Hepatocyte (in vitro differentiated cells): ENCODE measurements at places on chromosomes 13 and 19.

GRCh38 chr19:6752256-6753177, 13.0 kb downstream of the TRIP10 start:
- peak; percentile 91 for DNase-seq

DNA sequence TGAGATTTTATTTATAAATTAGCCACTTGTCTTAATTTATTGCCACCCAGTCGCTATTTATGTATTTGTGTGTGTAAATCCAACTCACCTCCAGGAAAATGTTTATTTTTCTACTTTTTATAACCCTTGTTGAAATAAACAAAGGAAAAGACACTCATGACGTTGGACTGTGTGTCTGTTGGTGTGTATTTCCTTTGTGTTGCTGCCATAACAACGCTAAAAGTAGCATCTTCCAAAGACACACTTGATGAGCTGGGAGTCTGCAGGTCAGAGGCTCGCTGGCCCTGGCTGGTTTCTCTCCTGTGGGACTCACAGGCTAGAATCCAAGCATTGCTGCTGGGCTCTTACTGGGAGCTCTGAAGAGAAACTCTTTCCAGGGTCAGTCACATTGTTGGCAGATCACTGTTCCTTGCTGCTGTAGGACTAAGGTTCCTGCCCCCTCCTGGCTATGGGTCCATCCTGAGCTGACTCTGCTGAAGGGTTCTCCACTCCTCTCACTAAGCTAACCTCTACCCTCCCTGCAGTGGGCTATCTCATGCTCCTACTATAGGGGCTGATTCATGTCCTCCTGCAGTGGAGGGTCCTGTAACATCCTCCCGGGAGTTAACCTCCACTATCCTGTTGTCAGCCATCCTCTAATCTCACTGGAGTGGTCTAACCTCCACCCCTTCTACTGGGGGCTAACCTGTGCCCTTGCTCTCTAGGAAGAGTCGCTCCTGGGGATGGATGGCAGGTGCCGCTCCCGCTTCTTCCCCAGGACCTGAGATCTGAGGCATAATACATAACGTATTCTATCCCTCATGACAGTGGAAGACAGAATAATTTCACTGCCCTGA, 2.1 kb downstream of the IFNL2 start:
- DNase-seq, result no peak

DNA sequence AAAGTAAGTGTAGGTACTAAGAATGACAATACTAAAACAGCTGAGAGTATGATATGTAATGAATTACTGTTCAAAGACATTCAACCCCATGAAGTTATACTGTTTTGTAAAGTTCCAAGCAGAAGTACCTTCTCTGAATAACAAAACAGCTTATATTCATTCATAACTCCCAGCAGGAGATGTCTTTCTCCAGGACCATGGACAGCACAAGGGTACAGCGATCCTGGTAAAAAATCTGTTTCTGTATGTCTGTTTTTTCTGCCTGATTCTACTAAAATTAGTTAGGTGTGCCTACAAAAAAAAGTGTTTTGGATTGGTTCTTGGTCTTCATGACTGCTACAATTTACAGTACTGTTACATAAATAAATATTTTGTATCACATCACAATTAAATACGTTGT, 172.5 kb upstream of the SLITRK5 start:
- DNase-seq, result peak; percentile 52

GRCh38 chr13:105972811-105973590, 562.5 kb downstream of the EFNB2 start:
- DNase-seq, result no peak

- DNase-seq, result no peak
These were observed 16.9 kb downstream of the KCTD15 start for GRCh38 chr19:33813391-33814101.

DNA sequence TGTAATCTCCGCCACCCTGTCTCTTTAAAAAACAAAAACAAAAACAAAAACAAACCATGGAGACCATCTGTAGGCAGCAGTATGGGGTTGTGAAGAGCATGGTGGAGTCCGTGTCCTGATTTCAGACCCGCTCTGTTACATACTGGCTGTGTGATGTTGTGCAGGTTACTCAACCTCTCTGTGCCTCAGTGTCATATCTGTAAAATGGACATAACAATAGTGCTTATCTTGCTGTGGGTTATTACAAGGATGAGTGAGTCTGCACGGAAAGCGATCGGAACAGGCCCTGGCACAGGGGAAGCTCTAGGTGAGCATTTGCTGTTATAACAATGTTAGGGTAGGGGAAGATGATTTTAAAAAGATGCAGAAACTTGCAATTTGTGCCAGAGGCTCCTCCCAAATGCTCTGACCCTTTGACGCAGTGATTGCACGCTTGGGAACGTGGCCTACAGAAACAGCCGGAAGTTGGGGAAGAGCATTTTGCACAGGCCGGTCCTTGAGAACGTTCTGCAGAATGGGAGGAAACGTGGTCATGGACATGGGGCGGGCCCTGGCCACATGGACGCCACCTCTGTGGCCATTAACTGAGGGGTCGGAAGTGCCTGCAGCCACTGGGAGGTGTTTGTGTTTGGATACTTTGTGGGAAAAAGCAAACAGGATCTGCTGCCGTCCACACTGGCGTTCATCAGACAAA, 15.7 kb upstream of the SELENOW start:
- DNase-seq, result no peak

DNA sequence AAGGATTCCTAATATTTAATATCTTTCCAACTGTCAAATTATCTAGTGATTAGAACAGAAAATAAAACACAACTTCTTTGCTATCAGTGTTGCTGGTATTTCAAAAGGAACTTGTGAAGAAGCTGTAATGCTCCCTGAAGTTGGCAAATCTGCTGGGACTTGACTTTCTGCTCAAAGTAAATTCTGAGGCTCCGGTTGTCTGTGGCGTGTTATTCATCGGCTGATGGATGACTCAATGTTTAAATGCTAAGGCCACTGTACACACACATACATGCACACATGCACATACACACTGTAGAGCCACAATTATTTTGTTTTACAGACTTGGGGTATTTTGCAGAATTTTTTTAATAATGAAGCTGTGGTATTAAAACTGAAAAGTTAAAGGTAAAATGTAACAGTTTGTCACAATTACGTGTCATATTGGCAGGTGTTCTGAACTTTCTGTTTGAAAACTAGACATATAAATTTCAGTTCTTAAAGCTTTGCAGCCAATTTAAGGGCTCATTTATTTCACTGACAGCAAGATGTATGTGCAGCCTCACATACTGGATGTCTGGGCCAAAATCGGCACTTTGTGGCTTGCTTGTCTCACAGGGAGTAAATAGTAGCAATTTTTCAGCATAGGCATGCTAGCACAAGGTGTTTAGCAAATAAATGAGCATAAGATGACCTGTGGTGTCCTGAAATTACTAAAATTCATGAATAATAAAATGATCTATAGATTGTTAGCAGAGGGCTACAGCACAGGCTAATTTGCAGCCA, 1691.7 kb upstream of the PCDH20 start:
- no peak for DNase-seq

GRCh38 chr13:23902975-23903905, 5.9 kb upstream of the C1QTNF9B start:
- DNase-seq, result peak; percentile 6

- DNase-seq, result no peak
These were observed 15.7 kb downstream of the FEM1A start for GRCh38 chr19:4807188-4807587.

GRCh38 chr13:21458451-21458812, 671 bp downstream of the ZDHHC20 start:
- DNase-seq, result peak; percentile 69

DNA sequence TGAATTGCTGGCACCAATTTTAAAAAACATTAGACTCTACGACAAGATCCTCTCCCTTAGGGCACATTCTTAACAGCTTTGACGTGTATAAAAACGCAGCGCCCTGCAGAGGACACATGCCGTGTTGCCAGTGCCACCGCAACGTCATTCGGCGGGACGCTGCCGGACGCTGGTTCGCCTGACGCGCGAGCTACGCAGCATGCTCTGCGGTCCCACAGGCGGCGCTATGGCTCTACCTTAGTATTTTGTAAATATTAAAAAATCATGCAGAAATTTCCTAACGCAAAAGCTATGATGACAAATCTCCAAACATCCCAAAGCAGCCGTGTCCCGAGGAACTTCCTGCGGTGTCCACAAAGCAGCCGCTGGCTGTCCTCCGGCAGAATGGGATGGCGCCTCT, 4.2 kb upstream of the ADPRHL1 start:
- DNase-seq, result no peak

DNA sequence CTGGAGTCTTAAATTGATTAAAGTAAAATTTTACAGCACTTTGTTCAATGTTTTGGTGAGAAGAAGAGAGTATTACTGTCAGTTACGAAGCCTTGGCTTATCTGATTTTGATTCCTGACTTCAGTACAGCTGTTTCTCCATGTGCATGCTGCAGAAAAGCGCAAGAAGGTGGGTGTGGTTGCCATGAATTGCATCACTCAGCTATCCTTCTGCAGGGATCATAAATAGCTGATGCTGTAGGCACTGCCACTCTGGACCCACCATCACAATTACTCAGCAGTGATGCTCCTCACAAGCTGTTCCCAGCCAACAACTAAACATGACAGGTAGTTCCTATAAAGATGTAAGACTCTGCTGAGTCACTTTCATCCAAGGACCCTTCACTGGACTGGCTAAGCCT, 321.2 kb downstream of the IRS2 start:
- no peak for DNase-seq

GRCh38 chr19:18023622-18024251, 15.8 kb downstream of the ARRDC2 start:
- DNase-seq, result no peak

- no peak for DNase-seq
These were observed 21.9 kb upstream of the CCDC124 start for GRCh38 chr19:17910791-17911360.

DNA sequence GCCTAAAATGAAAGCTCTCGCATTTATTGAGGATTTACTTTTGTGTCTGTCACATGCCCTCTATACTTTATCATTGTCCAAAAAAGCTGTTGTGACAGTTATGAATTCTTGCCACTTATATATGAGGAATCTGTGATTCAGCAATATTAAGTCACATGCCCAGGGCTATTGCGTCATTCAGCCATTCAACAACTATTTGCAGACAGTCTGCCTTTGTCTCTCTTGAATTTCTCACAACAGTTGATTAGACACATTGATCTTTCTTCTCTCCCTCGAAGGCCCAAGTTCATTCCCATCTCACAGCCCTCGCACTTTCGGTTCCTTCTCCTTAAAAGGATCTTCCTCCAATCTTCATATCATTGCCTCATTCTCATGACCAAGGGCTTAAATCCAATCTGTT, 342.6 kb downstream of the MZT1 start:
- DNase-seq, result peak; percentile 13

GRCh38 chr19:7476777-7477494, 11.9 kb downstream of the PEX11G start:
- no peak for DNase-seq

GRCh38 chr13:75147946-75148345, 334.0 kb downstream of the TBC1D4 start:
- no peak for DNase-seq

GRCh38 chr19:13162724-13163608, 12.8 kb downstream of the IER2 start:
- peak; percentile 98 for DNase-seq

DNA sequence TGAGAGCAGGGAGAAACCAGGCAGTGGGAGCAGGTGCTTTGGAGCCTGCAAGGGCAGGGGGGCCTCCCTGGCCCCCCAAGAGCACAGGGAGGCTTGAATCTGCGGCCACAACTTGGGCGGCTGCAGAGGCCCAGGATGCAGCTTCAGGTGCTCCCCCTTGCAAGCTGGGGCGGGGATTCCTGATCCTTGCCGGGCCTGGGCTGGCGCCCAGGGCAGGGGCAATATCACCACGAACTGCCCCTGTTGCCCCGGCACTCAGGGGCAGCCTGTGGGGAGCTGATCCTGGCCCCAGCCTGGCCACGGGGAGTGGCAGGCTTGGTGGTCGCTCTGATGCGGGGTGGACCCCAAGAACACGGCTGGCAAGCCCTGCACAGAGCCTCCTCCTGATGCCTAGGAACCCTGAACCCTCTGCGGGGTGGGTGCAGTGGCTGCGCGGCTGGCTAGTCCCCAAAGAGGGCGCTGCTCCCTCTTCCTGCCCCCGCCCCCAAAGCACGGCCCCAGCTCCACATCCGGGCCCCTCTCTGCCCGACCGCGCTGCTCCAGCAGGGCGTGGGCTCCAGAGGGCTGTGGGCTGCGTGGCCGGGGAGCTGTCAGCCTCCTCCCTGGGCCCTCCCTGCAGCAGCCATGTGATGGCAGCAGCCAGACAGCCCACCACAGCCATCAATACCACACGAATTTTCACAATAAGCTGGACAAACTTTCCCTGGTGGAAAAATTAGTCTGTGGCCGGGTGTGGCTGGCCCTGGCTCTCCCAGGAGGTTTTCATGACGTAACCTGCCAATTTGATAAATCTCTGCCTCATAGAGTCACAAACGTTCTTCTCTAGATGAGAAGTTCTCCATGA, 21.0 kb downstream of the TNFSF9 start:
- peak; percentile 56 for DNase-seq

DNA sequence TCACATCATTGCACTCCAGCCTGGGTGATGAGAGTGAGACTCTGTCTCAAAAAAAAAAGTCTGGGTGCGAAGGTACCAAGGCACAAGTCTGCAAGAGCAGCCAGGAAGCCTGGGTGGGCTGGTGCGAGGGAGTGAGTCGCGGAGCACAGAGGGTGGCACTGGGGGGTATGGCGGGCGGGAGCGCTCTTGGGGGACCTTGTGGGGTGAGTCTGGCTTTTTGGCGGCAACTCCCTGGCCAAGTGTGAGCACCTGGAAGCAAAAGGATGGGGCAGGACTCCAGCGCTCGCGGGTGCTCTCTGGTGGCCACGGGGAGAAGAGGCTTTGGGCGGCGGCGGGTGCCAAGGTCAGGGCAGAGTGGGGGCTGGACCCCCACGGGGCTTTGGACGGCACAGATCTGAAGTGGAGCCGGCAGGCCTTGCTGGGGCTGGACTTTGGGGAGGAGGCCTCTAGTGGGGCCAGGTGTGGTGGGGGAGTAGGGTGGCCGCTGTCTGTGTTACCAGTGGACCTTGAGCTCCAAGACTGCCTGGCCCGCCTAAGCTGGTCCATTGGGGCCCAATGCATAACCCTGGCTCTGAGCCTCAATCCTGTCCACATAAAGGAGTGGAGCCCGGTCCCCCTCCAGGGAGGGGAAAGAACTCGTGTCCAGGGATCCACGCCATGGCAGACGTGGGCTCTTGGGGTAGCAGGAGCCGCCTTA, 1.6 kb downstream of the P2RY11 start:
- DNase-seq, result peak; percentile 68

DNA sequence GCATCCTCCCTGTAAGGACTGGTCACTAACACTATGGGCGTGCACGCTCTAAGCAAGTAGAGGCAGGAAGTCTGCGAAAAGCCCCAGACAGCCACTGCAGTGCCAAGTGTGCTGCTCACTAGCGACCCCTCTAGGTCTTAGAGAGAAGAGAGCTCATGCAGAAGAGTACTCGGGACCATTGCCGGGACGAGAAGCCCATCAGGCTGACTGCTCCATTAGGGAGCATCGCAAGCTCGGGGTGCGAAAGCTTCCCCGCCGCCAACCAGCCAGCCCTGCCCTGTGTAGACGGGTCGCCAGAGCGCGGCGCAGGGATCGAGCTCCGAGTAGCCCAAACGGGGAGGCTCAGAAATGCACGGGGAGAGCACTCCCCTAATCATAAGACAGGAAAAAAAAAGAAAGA, 16.6 kb downstream of the POU4F1 start:
- no peak for DNase-seq
